ENCODE measurements at places on chromosomes 6 and 20.

DNA sequence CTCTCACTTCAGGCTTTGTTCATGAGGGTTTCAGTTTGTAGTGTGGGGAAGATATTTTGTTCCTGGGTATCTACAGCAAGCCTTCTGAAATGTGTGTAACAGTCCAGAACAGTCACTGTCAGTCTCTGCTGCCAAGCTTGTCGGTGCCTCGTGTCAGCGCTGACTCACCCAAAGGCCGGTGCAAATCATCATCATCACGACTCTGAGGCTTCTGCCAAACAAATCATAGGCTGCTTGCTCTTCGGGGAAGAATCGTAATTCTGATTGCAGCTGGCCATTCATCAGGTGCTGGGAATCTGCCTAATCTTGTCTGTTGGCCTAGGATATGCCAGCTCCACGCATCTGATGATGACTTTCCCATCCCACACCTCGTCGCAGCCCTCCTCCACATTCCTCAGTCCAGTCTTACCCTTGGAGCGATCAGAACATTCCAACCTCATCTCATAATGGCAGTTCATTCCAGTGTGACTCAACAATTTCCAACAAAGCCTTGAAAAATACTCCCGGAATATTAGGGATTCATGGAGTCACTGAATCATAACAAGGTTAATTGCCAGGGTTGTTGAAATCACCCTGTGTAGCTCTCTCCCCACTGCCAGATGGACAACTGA is 40.9 kb downstream of the ALDH8A1 start:
- DNase-seq: peak; percentile 97

DNA sequence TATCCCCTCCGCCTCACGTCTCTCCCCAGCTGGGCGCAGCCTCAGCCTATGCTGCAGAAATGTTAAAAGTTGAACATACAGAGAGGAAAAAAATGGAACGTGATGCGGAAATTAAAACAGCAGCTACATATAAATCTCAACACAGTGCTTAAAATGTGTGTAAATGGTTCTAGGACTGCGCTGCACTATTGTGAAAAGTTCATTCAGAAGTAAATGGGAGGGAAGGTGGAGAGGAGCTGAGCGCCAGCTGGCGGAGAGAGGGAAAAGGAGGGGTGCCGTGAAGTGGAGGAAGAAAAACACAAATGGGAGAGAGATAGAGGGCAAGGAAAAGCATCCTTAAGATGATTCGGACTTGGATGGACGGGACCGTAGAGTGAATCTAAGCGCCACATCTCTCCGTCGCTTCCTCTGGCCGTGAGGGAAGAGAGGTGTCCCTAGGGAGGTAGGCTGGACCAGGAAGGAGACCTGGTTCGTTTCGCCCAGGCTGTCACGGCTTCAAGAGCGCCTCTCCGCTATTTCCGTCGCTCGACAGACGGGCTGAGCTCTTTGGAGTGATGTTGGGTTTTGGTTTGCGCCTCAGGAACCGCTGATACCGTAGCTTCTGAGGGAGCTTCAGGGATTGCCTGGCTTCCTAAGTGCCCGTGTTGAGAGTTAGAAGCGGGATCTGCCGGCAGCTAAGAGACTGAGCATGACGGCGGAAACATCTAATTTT is 113.7 kb downstream of the TRIM27 start:
- no peak for DNase-seq

DNA sequence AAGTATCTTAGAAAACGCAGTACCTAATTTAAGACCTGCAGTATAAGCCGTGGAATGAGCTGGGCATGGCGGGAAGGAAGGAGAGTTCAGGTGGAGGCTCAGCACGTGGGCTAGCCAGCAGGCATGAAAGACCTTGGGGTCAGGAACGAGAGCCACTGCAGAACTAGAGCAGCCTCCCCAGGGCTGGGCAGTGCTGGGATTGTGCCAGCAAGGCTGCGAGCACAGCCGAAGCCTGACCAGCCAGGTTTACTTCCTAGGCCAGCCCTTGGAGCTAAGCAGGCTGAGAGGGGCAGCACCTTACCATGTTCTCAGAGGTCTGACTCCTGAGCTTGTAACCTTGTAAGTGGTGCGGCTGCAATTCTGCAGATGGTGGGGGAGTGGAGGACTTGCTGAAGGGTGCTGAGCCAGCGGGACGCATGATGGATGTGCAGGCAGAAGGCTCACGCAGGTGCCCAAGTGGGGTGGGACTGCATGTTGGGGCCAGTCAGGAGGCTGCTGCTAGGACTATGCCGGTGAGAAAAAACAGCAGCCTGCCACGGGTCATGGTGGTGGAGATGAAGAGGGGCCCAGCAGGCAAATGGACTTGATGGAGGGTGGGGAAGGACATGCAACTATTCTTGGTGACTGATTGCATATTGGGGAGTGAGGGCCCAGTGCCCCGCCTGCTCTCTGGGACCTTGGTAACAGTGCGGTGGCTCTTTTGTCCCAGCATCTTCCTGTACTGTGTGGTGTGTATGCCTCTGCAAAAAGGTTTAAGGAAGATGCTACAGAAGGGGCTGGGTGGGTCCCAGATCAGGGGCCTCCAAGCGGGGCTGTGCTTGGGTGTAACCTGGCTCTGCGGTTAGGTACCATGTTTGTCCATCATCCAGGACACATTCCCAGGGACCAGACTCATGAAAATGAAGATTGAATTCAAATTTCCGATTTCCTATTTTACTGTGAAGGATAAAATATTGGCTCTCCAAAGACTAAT is 37.6 kb upstream of the IRF4 start:
- DNase-seq: no peak

DNA sequence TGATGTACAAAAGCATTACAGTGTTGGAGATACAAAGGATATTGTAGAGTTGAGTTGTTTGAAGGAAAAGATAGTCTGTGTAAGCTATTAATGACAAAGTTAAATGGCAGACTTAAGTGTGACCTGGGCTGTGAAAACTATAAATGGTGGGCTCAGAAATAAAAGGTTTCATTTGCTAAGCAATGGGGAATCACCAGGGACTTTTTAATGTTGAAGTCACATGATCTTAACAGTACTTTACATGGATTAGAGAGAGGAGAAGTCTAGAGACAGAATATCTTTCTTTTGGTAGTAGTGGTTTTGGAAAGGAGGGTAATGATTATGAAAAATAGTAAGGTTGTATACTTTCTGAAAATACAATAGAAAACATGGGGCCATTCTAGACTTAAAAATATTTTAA is 67.1 kb downstream of the SCAF8 start:
- DNase-seq: no peak

GRCh38 chr6:130766239-130767144 is 60.7 kb upstream of the SMLR1 start:
- no peak for DNase-seq

- DNase-seq: no peak
Observed at GRCh38 chr6:41935685-41936072, 5.9 kb downstream of the CCND3 start.

DNA sequence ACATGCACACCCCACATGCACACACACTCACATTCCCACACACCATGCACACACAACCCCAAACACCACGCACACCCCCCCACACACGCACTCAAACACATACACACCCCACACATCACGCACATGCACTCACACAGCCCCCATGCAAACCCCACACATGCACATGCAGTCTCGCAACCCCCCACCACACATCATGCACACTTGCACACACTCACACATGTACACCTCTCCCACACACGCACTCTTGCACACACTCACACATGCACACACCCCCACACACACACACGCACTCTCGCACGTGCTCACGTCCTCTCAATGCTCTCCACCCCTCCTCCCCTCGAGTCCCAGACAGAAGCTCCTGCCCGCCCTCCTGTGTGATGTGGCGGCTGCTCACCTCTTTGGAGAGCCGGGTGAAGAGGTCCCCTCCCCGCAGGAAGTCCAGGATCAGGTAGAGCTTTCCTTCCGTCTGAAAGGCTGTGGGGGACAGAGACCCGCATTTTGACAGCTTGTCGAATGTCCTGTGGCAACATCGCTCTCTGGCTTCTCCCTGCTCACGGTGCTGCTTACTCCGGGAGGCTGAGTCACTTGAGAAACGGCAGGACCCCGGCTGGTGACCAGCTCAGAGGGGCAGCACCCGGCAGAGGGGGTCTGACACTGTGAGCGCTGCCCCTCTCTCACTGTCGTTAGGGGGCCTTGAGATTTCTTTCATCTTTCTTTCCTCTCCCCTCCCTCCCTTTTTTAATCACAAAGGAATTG is 78.5 kb downstream of the RAMACL start:
- DNase-seq: no peak

DNA sequence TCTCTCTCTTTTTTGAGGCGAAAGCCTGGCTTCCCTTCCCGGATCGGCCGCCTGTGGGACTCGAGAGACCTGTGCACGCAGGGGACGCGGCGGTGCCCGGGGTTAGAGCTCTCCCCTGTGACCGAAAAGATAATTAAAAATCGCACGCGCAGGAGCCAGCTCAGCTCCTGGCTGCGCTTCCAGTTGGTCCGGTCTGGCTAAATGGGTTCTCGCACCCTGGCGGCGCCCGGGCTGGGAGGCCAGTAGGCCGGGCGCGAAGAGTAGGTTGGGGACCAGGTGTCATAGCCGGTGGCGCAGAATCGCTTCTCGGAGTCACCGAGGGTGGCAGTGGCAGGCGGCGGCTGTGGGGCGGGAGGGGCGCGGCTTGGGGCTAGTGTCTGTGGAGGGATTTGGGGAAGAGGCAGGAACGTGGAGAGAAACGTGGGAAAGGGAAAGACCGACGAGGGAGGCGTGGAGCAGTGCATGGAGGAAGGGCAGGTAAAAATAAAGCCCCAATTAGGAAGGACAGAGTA is 41.9 kb upstream of the SUPT3H start:
- DNase-seq: no peak

DNA sequence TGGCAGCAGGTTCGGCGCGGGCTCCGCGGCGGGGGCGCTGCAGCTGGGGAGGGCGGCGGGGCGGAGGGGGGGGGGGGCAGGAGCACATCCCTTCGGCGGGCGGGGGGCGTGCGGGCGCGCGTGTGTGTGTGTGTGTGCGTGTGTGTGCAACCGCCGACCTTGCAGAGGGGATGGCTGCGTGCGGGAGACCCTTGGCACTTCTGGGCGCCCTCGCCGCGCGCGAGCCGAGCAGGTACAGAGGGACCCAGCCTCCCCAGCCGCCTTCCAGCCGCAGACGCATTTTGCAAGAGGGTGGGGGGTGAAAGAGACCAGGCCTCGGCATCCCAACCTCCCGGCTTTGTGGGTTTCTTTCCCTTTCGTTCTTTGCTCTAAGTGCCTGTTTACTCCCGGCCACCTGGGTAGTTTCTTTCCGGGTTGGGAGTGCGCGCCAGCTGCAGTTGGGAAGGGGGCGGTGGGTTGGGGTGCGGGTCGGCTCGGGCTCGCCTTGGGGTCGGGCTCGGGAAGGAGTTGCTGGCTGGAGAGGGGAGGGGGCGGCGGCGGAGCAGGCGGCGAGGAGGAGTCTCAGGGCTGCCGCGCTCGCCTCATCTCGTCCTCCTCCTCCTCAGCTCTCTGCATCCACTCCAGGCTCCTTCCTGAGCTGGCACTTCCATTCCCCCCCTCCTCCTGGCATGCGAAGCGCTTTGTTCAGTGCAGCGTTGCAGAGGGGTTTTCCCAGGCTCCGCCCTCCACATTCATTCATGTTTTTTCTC is 620 bp downstream of the HIVEP1 start:
- peak; percentile 92 for DNase-seq

DNA sequence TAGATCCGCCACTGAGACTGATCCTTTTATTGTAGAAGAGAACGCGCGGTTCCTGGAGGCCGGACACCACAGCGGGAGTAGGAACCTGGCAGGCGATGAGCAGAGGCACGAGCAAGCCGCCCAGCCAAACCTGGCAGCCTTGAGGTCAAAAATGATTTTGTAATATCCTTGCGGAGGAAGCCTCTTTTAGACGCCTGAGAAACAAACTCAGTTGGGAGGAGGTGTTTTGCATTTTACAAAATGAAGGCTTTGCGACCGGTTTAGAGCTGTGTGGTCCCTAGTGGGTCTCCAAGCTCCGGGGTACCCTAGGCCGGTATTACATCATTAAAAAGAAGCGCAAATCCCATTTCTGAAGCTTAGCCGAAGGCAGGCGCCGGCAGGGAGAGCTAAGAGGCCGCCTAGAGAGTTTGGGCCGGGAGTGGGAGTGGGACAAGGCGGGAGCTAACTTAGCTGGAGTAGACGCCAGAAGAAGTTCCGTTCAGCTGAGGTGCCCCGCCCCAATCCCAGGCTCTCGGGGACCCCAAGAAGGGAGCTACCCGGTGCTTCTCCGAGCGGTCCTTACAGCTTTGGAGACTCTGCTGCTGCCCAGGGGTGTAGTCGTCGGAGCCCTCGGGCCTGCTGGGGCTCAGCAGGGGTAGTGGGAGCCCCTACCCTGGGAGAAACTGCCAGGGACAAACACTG is 1.9 kb upstream of the TBX18 start:
- no peak for DNase-seq

DNA sequence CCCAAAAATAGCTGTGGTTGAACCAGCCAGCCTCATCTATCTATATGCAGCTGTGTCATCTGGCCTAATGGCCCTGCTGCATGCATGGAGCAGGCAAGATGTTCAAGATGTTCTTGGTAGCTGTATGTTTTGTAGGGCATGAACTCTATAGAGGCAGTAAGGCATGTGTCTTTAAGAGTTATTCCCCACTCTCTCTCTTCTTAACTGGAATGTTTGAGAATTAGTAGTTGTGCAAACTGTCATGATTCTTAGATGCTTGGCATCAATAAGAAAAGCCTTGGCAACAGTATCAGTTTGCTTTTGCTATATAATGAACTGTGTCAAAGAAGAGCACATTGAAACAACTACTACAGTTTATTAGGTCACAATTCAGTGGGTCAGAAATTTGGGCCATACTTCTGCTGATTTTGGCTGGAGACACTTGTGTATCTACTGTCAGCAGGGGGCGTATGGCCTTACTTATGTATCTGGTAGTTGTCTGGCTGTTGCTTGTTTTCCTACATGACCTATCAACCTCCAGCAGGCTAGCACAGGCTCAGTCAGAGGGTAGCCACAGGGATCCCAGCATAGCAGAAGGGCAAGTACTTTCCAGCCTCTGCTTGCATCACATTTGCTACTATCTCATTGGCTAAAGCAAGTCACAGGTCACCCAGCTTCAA is 56.1 kb upstream of the LAMP5 start:
- peak; percentile 50 for DNase-seq

DNA sequence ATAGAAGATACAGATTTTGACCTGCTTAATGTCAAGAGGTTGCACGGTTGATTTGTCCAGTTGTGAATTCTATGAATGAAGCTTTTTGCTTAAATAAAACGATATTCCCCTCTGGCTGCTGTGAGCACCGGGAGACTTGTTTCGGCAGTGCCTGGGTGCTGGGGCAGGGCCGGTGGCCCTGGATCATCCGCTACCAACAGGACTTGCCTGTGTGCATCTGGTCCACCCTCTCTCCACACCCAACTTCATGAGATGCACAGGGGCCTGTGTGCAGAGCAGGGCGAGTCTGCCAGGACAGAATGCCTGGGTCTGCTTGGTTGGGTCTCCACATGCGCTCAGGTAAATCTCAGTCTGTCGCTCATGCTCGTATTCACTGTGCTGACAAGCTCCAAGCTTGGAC is 65.5 kb downstream of the TSHZ2 start:
- DNase-seq: no peak

DNA sequence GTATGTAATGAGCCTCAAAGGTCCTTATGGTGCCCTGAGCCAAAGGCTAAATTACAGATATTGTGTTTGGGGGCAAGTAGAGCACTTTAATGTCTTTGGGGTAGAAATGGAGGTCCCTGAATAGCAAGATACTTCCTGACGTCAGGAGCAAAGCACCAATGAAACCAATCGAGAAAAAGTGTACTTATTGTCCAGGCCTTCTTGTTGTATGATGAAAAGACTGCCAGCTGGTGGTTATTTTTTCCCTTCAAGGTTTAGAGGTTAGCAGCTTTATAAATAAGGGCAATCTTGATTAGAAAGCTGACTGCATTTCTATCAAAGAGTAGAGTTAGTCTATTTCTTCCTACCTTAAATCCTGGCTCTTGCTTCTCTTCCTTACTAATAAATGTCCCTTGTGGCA is 76.1 kb upstream of the HSF2 start:
- DNase-seq: peak; percentile 27

GRCh38 chr20:2688041-2688591 is 4.5 kb upstream of the EBF4 start:
- DNase-seq: peak; percentile 45
